ENCODE measurements at places on chromosomes 5 and 9.

GRCh38 chr5:145960848-145961600, 24.6 kb downstream of the SH3RF2 start:
- no peak for DNase-seq

DNA sequence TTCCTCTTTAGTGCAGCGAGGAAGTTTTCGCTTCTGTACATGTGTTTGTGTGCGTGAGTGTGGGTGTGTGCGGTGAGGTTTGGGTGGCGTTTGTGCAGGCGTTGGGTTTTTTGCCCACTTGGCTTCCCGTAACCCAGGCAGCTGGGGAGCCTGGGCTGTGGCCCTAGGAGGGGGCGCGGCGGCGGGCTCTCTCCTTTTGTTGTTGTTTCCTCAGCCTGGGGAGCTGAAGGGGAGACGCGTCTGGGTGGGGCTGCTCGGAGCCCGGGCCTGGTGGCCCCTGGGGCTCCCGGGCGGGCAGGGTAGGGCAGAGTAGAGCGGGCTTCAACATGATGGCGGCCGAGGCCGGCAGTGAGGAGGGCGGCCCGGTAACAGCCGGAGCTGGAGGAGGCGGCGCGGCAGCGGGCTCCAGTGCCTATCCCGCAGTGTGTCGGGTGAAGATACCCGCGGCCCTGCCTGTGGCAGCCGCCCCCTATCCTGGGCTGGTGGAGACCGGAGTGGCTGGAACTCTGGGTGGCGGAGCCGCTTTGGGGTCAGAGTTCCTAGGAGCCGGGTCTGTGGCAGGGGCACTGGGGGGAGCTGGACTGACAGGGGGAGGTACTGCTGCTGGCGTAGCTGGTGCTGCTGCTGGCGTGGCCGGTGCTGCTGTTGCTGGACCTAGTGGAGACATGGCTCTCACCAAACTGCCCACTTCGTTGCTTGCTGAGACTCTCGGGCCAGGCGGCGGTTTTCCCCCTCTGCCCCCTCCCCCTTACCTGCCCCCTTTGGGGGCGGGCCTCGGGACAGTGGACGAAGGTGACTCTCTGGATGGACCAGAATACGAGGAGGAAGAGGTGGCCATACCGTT, 665 bp downstream of the RASA1 start:
- peak; percentile 77 for DNase-seq

DNA sequence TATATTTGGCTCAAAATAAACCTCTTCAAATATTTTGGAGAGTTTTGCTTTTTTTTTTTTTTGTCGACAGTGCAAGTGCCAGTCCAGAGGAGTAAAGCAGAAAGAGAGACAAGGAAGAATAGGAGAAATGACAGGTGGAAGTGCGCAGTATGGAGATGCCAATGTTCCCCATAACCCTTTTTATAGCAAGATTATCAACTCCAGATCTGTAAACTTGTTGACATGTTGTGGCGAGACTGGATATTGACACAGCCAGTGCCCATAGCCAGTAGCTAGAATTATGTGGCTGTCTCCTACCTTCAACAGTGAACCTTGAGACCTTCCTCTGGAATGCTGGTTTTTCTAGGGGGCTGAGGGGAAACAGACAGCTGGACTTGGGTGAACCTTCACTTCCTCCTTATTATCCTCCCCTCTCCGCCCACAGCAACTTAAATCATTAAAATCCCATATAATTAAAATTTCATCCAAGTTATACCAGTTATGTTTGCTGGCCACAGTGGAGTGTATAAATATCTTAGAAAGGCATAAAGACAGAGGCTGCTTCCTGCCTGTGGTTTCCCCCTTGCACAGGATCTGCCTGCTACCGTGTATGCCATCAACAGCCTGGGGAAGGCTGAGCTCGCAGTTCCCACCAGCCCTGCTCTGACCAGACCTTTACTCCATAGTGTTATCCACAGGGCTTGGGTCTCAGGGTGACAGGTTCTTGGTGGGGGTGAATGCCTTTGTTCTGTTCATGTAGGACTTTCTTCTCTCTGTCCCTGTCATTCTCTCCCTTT, 112.3 kb upstream of the ANKH start:
- no peak for DNase-seq

DNA sequence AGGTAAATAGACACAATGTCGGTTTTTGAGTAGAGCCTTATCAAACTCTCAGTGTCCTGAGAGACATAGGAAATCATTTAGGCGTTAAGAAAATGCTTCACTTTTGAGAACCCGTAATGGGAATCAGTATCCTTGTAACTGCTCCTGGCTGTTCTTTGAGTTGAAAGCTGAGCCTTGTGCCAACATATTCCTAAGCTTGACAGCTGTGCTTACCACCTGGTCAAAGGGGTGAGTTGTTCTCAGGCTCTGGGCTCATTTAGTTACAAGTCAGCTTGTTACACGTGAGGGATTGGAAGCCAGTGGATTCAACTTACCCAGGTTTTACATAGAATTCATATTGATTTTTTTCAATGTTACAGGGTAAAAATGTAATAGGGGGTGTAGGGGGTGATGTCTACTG, 145.9 kb downstream of the GABRB2 start:
- DNase-seq: no peak

DNA sequence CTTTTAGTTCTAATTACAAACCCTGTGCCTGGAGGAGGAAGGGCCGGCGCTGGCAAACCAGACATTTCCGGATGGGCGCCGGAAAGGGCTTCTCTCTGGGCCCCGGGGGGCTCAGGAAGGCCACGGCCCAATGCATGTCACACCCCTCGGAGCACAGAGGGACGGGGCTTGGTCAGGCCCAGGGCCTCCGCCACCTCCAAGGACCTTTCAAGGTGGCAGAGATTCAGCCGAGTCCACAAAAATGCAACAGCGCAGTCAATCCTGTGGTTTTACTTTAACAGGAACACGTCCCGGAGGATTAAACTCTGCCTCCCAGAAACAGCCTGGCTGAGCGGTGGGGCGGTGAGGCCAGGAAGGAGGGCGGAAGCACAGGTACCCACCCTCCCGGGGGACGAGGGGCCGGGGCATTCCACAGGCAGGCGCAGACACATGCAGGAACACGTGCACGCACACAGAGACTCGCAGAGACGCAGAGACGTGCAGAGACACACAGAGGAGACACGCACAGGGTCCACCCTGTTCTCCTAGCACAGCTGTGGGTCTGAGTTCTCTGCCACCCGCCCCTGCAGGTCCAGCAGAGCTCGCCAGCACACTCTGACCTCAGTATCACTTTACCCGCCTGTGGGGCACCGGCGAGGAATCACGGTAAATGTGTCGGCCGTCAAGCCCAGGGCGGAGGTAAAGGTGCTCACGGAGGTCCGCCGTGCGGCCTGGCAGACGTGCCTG, 23.0 kb downstream of the SLC9A3 start:
- no peak for DNase-seq

- no peak for DNase-seq
Measured at GRCh38 chr9:8268881-8269280, 469.3 kb upstream of the DMAC1 start.

DNA sequence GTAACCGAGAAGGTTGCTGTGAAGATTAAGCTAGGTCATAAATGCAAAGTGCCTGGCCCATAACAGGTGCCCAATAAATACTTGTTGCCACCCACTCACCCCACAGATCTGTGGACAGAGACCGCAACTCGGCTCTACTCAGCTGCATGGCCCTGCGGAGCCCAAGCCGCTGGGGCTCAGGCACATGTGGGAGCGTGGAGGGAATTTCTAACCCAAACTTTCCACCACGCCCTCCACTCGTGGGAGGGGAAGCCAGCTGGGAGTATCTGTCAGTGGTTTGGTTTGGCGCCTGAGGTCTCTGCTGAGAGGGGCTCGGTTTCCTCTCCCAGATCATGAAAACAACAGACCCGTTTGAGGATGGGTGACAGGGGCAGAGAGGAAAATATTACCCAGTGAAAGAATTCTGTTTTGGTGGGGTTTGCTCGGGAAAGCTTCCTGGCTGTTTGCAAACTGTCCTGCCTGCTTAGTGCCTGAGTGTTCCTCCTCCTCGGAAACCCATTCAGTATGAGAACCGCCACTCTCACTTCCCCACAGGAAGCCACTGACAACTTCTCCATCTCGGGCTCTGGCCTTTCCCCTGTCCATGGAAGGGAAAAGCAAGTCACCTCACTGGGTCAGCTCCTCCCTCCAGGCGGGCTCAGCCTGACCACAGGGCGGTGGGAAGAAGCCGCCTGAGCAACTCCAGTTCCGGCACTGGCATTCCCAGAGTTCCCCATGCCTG, 60.1 kb downstream of the RGS3 start:
- DNase-seq: peak; percentile 61
